HT1080 (cell line): ENCODE measurements at places on chromosomes 1 and 21. TPM values are rescaled to one million over a fixed set of nuclear protein-coding genes. Genes with fewer than 3 reads are reported as not detected.

The TSPEAR gene
- not detected in 2 replicates for total RNA-seq

The CENPL gene
- 24.8 and 28.0 TPM in 2 replicates for total RNA-seq

The SLC25A34 gene
- total RNA-seq = 0.07 and 0.16 TPM in 2 replicates

The HSPA6 gene
- 1.5 and 1.9 TPM in 2 replicates for total RNA-seq

The KRTAP11-1 gene
- not detected in 2 replicates for total RNA-seq

GRCh38 chr1:30990591-30990990 is 74.9 kb downstream of the PUM1 start:
- no peak for DNase-seq

GRCh38 chr1:21264898-21265297 is 25.4 kb downstream of the ECE1 start:
- no peak for DNase-seq

DNA sequence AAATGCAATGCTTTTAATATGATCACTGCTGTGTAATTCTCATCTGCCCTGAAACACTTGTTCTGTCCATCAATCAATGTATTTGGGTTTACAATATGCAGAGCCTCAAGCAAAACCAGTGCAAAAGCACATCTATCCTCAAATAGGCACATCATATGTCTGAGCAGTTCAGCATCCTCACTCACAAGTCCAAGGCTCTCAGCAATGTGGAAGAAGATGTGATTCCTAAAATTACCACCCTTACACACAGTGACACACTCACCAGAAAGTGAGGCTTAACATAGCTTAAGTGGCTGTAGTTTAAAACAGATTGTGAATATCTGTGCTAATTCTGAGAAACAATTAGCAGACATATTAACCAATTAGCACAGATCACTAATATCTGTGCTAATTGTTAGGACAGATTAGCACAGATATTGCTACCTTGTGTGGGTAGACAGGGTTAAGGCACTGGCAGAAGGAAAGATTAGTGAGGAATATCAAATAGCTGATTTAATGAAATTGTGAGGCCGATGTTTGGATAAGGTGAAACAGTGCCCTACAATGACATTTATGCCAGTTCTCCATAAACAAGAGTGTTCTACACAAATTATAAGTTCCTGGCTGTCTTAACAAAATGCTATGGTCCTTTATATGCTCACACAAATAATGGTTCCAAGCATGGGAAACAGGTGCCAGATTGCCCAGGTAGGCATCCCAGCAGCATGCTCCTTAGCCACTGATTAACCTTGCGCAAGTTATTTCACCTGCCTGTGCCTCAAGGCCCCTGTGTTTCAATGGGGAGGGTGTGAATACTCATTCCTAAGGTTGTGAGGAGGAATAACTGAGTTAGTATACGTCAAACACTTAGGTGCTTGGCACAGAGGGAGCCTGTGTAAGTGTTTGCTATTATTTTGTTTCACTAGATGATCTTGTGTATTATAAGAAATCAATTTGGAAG is 41.7 kb downstream of the MRPL39 start:
- no peak for DNase-seq

DNA sequence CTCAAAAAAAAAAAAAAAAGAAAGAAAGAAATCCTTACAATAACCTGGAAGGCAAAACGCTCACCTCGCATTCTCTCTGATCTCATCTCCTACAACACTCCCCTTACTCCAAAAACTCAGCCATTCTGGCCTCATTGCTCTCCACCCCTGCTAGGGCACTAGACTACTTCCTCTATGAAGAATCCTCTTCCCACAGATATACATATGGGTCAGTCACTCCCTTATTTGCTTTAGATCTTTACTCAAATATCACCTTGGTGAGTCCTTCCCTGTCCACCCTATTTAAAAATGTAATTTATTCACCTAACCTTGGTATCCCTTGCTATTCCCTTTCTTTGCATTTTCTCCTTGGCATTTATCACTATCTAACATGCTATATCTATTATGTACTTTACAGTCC is 24.6 kb upstream of the KIF1B start:
- DNase-seq = no peak

GRCh38 chr1:220702733-220703270 is 12.6 kb downstream of the C1orf115 start:
- DNase-seq = no peak

DNA sequence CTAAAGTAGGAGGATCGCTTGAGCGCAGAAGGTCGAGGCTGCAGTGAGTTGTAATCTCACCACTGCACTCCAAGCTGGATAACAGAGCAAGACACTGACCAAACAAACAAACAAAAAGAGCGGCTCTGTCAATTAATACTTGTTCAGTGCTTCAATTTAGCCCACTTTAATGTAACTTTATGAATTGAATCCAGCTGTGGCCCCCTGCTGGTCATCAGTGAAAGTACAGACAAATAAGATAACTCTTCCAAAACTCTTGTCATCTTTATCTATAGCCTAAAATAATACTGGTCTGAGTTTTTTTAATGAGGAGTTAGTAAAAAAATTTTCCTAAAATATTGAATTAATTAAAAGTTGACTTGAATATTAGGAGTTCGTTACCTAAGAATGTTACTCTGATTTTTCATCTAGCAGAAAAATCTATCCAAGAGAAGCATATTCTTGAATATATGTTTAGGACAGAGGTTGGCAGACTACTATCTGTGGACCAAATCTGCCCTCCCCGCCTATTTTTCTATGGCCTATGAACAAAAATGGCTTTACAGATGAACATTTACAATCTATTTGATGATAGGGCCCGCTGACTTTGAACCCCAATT is 26.1 kb downstream of the ATP5PF start:
- DNase-seq = no peak

- no peak for DNase-seq
Observed at GRCh38 chr21:16169779-16170178, 440.0 kb downstream of the USP25 start.

DNA sequence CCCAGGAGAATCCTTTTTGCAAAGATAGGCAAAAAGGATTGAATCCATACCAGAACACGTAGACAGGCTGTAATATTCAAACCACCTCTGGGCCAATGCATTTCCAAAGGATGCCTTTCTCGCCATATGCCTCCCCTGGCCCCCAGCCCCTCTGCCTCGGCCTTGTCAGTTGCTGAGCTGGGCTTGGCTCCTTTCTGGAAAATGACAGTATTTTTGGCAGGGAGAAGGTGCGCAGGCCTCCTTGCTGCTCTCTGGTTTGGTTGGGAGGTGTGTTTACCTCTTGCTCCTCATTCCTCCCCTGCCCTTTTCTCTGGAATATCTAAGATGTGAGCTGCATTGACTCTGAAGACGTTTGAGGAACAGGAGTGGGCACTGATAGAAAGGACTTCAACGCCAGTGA is 26.0 kb upstream of the CNTN2 start:
- DNase-seq = no peak

DNA sequence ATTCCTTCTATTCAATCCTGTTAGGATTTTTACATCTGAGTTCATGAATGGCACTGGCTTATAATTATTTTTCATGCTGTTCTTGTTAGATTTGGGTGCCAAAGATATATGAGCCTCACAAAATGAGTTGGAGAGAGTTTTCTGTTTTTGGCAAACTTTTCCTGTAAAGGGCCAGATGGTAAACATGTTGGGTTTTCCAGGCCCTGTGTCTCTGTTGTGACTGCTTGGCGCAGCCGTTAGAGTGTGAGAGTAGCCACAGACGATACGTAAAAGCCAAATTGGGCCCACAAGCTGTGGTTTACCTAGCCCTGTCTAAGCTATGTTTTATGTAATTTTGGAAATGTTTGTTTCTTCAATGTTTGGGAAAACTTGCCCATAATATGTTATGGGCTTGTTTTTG is 15.6 kb upstream of the CA6 start:
- DNase-seq = no peak

DNA sequence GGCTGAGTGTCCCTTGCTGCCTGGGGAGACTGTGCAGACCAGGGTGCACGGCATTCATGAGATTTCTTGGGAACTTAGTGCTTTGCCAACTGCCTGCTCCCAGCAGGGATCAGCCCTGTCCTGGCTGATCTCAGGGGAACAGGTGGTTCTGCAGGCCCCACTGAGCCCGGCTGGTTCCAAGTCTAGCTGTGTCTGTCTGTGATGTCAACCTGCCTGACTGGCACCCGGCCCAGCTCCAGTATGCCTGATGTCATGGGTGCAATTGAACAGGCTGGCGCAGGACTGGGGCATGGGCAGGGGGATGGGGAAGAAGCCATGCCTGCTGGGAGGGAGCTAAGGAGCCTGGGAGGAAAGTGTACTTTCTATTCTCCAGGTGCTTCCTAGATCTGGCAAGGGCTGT is 227.1 kb downstream of the GRIK3 start:
- no peak for DNase-seq

DNA sequence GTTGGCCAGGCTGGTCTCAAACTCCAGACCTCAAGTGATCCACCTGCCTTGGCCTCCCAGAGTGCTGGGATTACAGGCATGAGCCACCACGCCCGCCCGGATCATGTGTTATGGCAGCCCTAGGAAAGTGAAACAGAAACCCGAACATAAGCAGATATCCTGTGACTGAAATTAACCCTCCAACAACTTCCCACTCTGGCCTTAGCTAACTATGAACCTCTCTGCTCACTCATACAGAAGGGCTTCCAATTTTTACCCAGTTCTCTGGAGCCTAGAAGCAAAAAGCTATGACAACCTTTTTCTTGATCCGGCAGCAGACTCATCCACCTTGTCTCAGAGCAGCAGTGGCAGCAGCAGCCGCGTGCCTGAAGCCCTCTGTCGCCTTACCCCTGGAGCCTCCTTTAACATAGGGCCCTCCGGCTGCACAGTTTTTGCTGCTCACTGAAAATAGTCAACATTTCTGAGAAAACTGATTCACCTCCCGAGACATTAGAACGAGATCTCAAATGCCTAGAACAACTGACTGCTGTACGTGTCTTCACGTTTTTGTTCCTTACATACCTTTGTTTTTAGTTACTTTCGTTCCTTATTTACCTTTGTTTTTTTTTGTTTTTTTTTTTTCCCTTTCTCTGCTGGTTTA is 9.3 kb downstream of the CBR1 start:
- peak; percentile 21 for DNase-seq
